ENCODE measurements at places on chromosomes 7 and 10. TPM values are rescaled to one million over a fixed set of nuclear protein-coding genes. Genes with fewer than 3 reads are reported as not detected.

EIF3A gene
- total RNA-seq = 97.2 TPM

DNA sequence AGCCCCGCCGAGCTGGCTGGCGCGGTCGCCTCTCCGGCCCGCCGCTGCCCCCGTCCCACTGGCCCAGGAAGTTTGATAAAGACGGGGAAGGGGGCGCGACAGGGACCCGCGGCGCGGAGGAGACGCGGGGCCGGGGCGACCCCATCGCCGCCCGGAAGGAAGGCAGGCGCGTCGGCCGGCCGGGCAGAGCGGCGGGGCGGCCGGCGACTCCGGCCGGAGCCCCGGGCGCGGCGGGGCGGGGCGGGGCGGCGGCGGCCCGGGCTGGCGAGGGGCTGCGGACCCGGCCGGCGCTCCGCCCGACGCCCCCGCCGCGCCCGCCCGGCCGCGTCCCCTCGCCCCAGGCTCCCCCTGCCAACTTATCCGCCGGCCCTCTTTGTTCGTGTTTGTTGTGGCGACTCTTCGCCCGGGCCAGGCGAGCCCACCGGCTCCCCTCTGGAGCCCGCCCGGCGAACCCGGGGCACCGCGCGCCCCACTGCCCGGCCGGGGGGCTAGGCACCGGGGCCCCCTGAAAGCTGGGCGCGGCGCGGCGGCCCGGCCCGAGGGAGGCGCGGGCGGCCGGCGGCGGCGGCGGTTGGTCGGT, 571 bp downstream of the KDM7A start:
- H3K27ac ChIP-seq = peak overlapping the region; percentile 90
- no peaks in the 10 kb centered on the region for H3K4me1 ChIP-seq
- H3K36me3 ChIP-seq = no peaks in the 10 kb centered on the region
- H3K27me3 ChIP-seq = peaks cover 17% of the 10 kb centered on the region
- H3K4me3 ChIP-seq = peak overlapping the region; percentile 30

DNA sequence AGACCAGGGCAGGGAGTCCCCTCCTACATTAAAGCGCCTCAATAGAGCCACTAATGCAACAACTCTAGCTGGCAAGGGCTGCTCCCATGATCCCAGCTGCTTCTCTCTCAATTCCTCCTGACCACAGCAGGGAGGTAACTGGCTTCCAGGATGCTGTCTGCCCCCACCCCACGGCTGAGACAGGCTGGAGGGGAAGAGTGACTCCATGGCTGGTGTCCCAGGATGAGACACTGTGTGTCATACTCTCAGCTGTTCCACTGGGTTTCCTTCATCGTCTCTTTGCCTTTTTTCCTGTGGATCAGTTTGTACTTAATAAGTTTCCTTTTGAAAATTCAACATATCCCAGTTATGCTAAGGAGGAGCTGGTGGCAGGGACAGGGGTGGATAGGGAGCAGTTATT, 27.7 kb upstream of the MYH16 start:
- H3K27ac ChIP-seq = no peak overlapping the region
- H3K27me3 ChIP-seq = no peaks in the 10 kb centered on the region
- H3K36me3 ChIP-seq = no peaks in the 10 kb centered on the region
- no peaks in the 10 kb centered on the region for H3K4me1 ChIP-seq
- H3K4me3 ChIP-seq = no peak overlapping the region
- DNase-seq = no peak

- H3K27ac ChIP-seq = no peak overlapping the region
- H3K36me3 ChIP-seq = no peaks in the 10 kb centered on the region
- no peaks in the 10 kb centered on the region for H3K27me3 ChIP-seq
These were observed 30.0 kb upstream of the TES start for GRCh38 chr7:116180302-116180701.

Measured in hepatocyte (in vitro differentiated cells).